ENCODE measurements at places on chromosomes 16 and 17.

GRCh38 chr17:2176499-2177169, 121.7 kb downstream of the HIC1 start:
- DNase-seq, result no peak

- no peak for DNase-seq
Observed at GRCh38 chr16:72126429-72126765, 32.8 kb downstream of the DHX38 start.

DNA sequence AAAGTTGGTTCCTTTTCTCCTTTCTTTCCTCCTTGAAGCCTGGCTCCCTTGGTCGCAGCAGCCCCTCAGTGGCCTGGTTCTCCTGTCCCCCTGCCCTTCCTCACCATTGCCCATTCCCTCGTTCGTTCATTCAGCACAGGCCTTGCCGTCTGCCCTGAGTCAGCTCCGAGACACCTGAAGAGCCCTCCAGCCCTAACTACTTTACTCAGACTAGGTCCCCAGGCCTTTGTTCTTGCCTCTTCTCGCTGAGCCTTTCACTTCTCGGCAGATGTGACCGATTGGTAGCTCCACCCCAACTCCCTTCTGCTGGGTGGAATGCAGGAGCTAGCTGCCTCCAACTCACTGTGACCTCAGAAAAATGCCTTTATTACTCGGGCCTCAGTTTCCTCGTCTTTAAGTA, 7.0 kb upstream of the ADAM11 start:
- no peak for DNase-seq

- DNase-seq, result no peak
Observed at GRCh38 chr17:7262935-7263800, 890 bp upstream of the CLDN7 start.

DNA sequence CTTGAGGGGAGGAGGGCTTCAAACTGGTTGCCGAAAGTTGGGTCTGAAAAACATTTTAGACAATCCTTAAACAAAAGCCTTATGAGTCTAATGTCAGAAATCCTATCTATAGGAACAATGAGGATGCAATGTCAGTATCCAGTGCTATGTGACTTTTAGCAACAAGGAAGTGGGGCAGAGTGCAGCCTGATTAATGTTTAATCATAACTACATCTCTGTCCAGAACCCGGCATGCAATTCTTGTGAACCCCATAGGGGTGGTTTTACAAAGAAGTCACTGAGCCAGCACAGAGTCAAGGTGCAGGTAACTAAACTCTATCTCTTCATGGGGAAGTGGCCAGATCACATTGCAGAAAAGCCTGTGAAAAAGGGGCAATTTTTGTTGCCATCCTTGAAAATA, 267.5 kb downstream of the HS3ST4 start:
- no peak for DNase-seq

- DNase-seq, result peak; percentile 62
Observed at GRCh38 chr17:39667945-39668924, at the start of gene PNMT. PNMT (plus strand) TSS chr17:39668453; CDS start chr17:39668476, 23 bp downstream.

- no peak for DNase-seq
Observed at GRCh38 chr17:29583324-29584248, 5.9 kb downstream of the GIT1 start.

DNA sequence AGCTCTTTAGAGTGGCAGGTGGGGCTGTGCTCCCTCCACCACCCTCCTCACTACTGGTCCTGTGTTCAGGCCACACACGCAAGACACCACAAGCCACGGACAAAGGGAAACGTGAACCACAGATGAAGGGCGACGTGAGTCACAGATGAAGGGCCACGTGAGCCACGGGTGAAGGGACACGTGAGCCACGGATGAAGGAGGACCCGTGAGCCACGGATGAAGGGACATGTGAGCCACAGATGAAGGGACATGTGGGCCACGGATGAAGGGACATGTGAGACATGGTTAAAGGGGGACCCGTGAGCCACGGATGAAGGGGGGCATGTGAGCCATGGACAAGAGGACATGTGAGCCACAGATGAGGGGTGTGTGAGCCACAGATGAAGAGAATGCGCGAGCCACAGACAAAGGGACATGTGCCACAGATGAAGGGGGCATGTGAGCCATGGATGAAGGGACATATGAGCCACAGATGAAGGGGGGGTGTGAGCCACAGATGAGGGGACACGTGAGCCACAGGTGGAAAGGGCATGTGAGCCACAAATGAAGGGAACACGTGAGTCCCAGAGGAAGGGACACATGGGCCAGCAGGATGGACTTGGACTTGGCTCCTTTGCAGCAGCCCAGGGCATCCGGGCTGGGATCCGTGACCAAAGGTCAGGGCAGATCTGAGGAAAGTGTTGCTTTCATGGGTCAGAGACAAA, 15.6 kb downstream of the ZNF469 start:
- DNase-seq, result no peak

GRCh38 chr17:2800367-2800766, 4.1 kb downstream of the RAP1GAP2 start:
- no peak for DNase-seq

- DNase-seq, result no peak
Observed at GRCh38 chr17:47966079-47966519, 4.8 kb upstream of the CDK5RAP3 start.

- DNase-seq, result no peak
Observed at GRCh38 chr17:44967907-44968224, 237 bp downstream of the C1QL1 start.

DNA sequence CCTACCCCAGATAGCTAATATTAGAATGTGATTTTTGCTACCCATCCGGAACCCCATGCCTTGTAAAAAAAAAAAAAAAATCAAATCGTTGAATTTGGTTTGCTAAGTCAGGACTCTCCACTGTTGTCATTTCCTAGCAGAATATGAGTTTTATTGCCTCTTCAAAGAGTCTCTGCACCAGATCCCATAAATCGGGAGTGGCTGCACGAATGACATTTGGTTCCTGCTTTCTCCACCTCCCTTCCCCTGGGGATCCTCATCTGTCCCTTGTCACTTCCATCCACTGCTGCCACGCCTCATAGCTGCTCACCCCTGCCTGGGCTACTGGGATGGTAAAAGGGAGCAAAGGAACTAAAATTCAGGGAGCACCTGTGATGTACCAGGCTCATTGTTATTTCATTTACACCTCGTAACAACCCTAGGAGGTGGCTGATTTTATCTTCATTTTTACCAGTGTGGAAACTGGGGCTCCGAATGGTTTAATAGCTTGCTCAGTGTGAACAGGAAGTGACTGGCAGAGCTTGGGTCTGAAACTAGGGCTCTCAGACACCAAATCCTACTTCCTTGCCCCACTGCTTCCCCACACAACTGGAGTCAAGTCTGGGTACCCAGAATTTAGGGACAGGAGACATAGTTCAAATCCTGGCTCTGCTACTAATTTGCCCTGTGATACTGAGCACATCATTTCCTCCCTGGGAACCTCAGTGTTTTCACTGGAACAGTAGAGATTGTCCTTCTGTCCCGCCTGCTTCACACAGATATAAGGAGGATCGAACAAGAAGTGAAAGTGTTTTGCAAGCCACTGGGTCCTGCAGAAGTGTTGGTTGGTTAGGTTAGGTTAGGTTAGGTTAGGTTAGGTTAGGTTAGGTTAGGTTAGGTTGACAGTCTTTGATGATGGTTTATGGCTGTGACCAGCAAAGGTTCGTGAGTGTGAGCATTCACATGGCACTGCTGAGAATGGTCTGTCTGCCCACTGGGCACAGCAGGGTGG, 585 bp upstream of the KRT36 start:
- DNase-seq, result no peak

GRCh38 chr16:53715023-53715384, 11.0 kb downstream of the FTO start:
- DNase-seq, result no peak

DNA sequence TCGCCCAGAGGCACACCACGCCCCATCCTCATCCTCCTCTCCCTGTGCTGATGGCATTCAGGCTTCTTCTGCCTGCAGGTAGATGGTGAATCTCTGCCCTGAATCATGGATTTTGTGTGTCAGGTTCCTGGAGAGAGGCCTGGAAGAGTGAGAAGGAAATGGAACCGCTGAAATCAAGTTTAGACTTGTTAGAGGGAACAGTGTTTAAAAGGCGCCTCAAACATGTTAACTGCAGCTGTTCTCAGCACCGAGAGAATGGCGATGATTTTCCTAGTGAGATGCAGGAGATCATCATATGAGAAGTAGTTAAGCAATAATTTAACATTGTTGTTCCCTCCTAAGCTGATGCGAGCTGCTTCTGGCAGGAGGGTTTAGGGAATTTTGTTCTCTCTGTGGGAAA, 744.4 kb upstream of the EEF2KMT start:
- no peak for DNase-seq

GRCh38 chr16:3948378-3948995, 68.0 kb upstream of the CREBBP start:
- DNase-seq, result no peak

GRCh38 chr16:49552313-49552928, 178.8 kb downstream of the C16orf78 start:
- DNase-seq, result no peak

DNA sequence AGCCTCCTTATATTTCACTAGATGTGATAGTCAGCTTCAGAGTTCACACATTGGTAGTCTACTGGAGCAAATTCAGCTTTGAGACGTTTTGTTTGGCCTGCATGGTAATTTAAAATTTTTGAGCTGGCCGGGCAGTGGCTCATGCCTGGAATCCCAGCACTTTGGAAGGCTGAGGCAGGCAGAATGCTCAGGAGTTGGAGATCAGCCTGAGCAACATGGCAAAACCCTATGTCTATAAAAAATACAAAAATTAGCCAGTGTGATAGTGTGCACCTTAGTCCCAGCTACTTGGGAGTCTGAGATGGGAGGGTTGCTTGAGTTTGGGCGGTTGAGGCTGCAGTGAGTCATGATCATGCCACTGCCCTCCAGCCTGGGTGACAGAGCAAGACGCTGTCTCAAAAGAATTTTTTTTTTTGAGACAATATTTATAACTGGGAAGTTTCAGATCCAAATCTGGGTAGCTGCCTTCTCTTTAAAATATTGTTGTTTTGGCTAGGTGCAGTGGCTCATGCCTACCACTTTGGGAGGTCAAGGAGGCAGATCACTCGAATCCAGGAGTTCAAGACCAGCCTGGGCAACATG, 4.8 kb upstream of the BLMH start:
- no peak for DNase-seq

DNA sequence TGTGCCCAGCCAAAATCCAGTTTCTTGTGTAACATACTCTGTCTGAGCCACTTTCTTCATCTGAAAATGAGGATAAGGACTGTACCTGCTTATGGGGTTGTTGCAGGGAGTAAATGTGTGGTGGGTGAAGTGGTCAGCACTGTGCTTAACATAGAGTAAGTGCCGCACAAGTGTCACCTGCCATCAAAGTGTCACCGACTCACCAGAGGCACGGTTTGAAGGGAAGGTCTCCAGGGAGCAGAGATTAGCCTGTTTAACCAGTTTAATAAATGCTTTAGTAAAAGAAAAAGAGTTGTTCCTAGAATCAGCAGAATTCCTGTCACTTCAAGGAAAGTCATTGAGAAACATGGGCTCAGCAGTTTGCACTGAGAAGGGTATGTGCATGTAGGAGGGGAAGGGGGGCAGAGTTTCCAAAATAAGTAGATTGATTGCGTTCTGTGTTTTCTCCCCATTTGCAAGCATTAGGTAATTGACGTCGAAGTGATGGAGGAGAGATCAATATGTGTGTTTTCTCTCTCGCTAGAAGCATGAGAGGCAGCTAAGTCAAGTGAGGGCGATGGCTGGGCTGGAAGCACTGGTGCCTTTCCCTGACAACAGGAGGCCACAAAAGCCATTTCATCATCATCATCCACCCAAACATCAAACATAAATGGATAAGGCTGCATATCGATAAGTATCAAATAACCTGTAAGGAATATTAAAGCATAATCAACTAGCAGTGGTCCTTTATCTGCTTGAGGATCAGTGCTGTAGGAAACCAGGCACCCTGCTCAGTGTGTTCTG, 19.1 kb downstream of the FAM20A start:
- DNase-seq, result no peak

- no peak for DNase-seq
Observed at GRCh38 chr17:75758131-75758905, 6.7 kb downstream of the GALK1 start.

DNA sequence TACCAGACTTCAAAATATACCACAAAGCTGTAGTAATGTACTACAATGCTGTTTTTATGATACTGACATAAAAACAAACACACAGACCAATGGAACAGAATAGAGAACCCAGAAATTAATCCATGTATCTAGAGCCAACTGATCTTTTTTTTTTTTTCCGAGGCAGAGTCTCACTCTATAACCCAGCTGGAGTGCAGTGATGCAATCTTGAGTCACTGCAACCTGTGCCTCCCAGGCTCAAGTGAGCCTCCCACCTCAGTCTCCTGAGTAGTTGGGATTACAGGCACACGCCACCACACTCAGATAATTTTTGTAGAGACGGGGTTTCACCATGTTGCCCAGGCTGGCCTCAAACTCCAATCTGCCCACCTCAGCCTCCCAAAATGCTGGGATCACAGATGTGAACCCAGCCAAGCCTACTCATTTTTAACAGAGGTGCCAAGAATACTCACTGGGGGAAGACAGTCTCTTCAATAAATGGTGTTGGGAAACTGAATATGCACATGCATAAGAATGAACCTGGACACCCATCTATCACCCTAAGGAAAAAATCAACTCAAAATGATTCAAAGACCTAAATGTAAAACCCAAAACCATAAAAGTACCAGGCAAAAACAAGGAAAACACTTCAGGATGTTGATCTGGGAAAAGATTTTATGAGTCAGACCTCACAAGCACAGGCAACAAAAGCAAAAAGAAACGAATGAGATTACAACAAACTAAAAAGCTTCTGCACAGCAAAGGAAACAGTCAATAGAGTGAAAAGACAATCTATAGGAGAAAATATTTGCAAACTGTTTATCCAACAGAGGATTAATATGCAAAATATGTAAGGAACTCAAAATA, 63.1 kb downstream of the STX8 start:
- DNase-seq, result no peak

DNA sequence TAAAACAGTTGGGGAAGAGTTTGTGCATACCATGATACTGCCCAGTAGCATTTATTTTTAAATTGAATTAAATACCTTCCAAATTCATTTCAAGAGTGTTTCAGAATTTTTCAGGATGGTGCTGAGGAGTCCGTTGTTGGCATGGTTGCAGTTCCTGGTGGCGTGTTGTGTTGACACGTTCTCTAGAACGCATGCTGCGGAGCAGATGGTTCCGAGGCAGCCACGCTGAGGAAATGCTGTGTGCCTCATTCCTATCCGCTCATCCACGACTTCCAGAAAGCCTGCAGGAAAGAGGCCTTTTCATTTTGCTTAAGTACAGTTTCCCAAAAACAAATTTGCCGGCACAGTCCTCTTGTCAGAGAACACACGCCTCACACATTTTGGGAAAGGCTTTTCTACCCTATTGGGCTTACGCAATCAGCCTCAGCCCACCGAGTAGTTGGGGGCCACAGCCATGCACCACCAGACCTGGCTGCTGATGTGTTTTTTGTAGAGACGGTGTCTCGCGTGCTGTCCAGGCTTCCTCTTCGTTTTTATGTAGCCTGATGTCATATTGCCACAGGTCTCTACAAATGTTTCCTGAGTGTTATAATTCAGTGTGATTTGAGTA, 32.1 kb upstream of the IL17C start:
- DNase-seq, result no peak

GRCh38 chr16:60635548-60635947, 1400.7 kb downstream of the CDH8 start:
- no peak for DNase-seq

GRCh38 chr17:42677921-42678781, 1.4 kb upstream of the PLEKHH3 start:
- DNase-seq, result peak; percentile 69

- no peak for DNase-seq
Observed at GRCh38 chr16:839643-840408, 39.3 kb upstream of the GNG13 start.

GRCh38 chr17:36945140-36945539, 3.6 kb upstream of the AATF start:
- no peak for DNase-seq

- DNase-seq, result no peak
Observed at GRCh38 chr17:52178012-52178411, 19.5 kb upstream of the CA10 start.
